Progenitor cell of endocrine pancreas (in vitro differentiated cells): ENCODE measurements at places on chromosomes 2 and 18. TPM values are rescaled to one million over a fixed set of nuclear protein-coding genes. Genes with fewer than 3 reads are reported as not detected.

DNAJC5G gene
- not detected in 2 replicates for total RNA-seq

INHBB gene
- total RNA-seq, result 0.16 TPM in 1 of 2 replicates, not detected in the other

IRS1 gene
- 17.1 and 20.5 TPM in 2 replicates for total RNA-seq

FKBP1B gene
- 30.5 and 33.7 TPM in 2 replicates for total RNA-seq

ABCB11 gene
- 0.09 and 0.24 TPM in 2 replicates for total RNA-seq

GPR75 gene
- 3.9 and 4.4 TPM in 2 replicates for total RNA-seq

NCKAP5 gene
- 1.2 and 1.7 TPM in 2 replicates for total RNA-seq

DNA sequence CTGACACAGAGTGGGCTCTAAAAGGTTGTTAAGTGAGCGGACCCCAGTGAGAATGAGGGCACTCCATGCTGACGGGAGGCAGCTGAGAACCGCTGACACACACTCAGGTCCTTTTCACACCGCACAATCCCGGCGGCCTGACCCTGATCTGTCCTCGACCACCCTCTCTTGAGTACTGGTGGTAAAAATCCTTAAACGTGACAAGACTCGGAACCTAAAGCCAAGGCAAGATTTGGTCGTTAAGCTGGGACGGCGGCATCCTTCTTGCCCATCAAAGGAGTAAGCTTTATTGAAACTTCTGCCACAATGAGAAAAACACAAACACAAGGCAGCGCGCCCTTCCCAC lies 569 bp downstream of the TMX3 start:
- DNase-seq, result no peak
- H3K4me3 ChIP-seq, result peak overlapping the region; percentile 90
- H3K27ac ChIP-seq, result peak overlapping the region; percentile 84
- H3K27me3 ChIP-seq, result no peaks in the 10 kb centered on the region
- H3K36me3 ChIP-seq, result peaks cover 5% of the 10 kb centered on the region

- no peak overlapping the region for H3K27ac ChIP-seq
- H3K27me3 ChIP-seq, result no peaks in the 10 kb centered on the region
- no peak for DNase-seq
- H3K4me3 ChIP-seq, result no peak overlapping the region
- H3K36me3 ChIP-seq, result no peaks in the 10 kb centered on the region
These were observed 120.9 kb upstream of the COL3A1 start for GRCh38 chr2:188853307-188853706.

DNA sequence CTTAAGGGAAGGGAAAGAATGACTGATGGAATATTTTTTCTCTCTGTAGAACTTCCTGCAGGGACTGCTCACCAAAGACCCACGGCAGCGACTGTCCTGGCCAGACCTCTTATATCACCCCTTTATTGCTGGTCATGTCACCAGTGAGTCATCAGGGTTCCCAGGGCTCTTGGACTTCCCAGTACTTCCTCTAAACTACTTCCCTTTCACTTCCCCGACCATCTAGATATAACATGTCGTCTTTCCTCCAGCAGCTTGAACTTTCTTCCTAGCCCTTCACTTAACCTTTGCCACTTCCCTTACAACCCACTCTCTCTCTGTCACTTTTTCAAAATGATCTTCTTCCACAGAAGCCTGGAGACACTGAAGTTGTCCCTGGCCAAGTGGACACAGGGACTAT lies 7.2 kb downstream of the STK36 start:
- peaks cover 9% of the 10 kb centered on the region for H3K36me3 ChIP-seq
- H3K4me1 ChIP-seq, result no peaks in the 10 kb centered on the region
- H3K27ac ChIP-seq, result no peak overlapping the region
- no peak for DNase-seq

- no peak for DNase-seq
- no peak overlapping the region for H3K27ac ChIP-seq
- H3K4me3 ChIP-seq, result no peak overlapping the region
These were observed 481.7 kb downstream of the TGIF1 start for GRCh38 chr18:3931542-3932112.

DNA sequence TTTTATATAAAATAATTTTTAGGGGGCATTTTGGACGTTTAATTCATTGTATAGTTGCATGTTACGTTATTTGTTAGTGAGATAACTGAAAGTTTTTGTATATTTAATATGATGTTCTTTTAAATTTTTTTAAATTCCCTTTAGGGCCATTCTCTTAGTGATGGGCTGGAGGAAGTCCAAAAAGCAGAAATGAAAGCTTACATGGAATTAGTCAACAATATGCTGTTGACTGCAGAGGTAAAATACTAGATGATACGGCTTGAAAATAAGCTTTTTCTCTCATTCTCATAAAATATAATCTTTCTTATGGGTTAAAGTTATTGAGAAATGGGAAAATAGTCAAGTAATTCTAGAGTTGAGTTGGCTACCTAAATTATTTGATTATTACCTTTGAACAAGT lies 58.9 kb downstream of the MTX2 start:
- H3K4me1 ChIP-seq, result peaks cover 21% of the 10 kb centered on the region
- DNase-seq, result no peak
- no peaks in the 10 kb centered on the region for H3K27me3 ChIP-seq
- no peak overlapping the region for H3K27ac ChIP-seq

DNA sequence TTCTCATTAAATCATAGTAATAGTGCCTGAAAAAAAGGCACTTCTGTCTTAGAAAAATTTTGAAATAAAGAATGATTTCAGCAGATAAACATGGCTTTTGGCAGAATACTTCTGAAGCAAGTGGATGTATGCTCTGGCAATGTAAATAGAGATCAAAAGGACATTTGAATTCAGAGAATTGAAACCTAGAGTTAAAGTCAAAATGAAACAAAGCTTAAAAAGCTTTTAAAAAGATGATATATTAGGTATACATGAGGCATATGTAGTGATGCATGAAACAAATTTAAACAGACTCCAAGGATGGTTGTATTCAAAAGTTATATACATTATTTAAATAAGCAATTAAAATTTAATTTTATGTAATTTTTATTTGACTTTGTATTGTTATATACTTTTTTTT lies 1344.5 kb upstream of the TMEFF2 start:
- H3K4me3 ChIP-seq, result no peak overlapping the region
- H3K27me3 ChIP-seq, result no peaks in the 10 kb centered on the region
- no peak overlapping the region for H3K27ac ChIP-seq
- DNase-seq, result no peak
- peaks cover 24% of the 10 kb centered on the region for H3K36me3 ChIP-seq
- no peaks in the 10 kb centered on the region for H3K4me1 ChIP-seq

- H3K4me1 ChIP-seq, result no peaks in the 10 kb centered on the region
- no peaks in the 10 kb centered on the region for H3K36me3 ChIP-seq
- H3K27me3 ChIP-seq, result no peaks in the 10 kb centered on the region
- H3K27ac ChIP-seq, result no peak overlapping the region
- no peak for DNase-seq
- no peak overlapping the region for H3K4me3 ChIP-seq
These were observed 369.2 kb downstream of the GALNT13 start for GRCh38 chr2:154240921-154241379.

DNA sequence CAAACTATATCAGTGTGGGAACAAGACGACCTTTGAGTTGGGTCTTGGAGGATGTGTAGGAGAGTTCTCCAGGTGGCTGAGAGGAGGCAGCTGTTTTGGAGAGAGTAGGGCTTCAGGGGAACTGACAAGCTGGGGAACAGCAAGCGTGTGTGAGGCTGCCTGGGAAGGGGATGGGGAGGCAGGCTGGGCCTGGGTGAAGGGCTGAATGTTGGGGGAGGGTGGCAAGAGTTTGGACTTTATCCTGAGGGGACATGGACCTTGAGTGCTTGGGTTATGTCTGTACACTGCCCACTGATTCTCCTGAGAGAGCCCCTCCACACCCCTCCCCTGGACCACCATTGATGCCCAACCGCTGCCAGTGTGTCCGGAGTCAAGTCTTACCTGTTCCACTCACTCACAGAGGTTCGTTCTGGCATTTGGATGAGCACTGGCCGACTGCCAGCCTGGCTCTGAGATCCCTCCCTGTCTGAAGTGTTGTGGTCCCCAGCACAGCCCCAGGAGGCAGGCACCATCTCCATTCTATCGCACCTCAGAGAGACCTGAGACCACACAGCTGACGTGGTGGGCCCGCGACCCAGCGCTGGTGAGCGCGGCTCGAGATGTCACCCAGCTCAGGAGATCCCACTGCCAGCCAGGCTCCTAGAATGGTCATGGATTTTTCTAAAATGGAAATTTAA lies 59.5 kb downstream of the DCDC2C start:
- no peak overlapping the region for H3K27ac ChIP-seq
- no peak overlapping the region for H3K4me3 ChIP-seq
- no peaks in the 10 kb centered on the region for H3K4me1 ChIP-seq
- H3K36me3 ChIP-seq, result no peaks in the 10 kb centered on the region
- DNase-seq, result no peak
- H3K27me3 ChIP-seq, result peaks cover 45% of the 10 kb centered on the region
